Right atrium auricular region (tissue), 2 donors: ENCODE measurements at places on chromosomes 5 and 9. TPM values are rescaled to one million over a fixed set of nuclear protein-coding genes. Genes with fewer than 3 reads are reported as not detected.

DNA sequence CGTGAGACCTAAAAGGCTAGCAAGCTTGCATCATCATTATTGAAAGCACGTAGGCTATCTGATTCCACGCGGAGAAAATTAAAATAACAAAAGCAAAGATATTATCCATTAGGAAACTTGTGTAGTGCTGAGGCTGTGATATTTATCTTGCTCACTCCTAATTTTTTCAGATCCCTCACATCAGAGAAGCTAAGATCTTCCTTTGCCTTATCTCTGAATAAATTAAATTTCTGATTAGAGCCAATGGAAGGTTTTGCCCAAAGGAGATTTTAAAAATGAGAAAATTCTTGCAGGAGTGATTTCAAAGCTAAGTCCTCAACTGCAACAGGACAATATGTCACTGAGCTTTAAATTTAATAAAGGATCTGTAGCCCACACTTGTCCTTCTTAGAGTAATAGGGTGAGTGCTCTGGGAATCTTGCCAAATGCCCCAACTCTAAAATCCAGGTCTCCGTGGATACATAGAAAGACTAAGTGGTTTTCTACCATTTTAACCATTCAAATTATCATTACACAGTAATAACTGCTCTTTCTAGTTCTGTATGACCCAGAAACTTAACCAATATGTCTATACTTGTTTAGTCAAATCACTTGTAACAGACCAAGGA, 295.0 kb downstream of the CAAP1 start:
- H3K27me3 ChIP-seq, result no peaks in the 10 kb centered on the region
- no peaks in the 10 kb centered on the region for H3K4me1 ChIP-seq
- H3K36me3 ChIP-seq, result no peaks in the 10 kb centered on the region
- no peak for DNase-seq
- H3K27ac ChIP-seq, result no peak overlapping the region

DNA sequence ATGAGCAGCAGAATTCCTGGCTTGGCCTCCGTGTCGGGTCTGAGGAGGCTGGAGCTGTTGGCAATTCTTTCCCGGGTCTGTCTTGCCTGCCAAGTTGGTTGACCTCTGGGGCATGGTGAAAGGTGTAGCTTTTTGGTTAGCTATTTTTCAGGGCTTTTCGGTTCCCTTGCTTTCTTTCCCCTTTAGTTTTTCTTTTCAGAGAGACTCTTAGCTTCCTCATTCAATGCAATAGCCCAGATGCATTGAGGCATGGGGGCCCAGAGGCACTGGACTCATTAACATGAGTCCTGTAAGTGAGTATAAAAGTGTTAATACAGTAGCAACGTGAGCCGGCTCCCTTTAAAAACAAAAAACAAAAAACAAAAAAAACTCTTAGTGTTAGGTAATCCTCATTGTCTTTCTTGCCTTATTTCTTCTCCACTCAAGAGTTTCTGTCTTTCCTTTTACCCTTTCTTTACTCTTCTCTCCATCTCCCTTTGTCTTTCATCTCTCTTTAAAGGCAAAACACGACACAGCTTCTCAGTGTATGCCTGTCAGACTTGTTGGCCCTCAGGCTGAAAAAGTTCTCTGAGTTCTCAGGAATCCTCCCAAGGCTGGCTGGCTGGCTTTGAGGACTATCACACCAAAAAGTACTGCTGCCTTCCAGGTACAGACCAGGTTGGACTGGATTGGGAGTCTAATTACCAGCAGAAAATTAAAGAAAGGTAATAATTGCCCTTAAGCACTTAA, 289.9 kb upstream of the TUT7 start:
- no peaks in the 10 kb centered on the region for H3K4me1 ChIP-seq
- H3K27me3 ChIP-seq, result no peaks in the 10 kb centered on the region
- DNase-seq, result no peak
- H3K36me3 ChIP-seq, result no peaks in the 10 kb centered on the region
- H3K27ac ChIP-seq, result no peak overlapping the region

DNA sequence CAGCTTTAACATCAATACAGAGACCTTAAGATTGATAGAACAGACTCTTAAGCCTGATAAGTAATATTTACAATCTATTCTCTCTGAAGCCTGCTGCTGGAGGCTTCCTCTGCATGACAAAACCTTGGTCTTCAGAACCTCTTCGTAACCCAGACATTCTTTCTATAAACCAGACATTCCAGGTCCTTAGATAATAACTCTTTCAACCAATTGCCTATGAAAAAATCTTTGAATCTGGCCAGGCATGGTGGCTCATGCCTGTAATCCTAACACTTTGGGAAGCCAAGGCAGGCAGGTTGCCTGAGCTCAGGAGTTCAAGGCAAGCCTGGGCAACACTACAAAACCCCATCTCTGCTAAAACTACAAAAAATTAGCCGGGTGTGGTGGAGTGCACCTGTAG, 327.8 kb downstream of the ENC1 start:
- no peaks in the 10 kb centered on the region for H3K27me3 ChIP-seq
- no peaks in the 10 kb centered on the region for H3K36me3 ChIP-seq
- DNase-seq, result no peak
- H3K27ac ChIP-seq, result no peak overlapping the region
- no peak overlapping the region for H3K4me3 ChIP-seq

DNA sequence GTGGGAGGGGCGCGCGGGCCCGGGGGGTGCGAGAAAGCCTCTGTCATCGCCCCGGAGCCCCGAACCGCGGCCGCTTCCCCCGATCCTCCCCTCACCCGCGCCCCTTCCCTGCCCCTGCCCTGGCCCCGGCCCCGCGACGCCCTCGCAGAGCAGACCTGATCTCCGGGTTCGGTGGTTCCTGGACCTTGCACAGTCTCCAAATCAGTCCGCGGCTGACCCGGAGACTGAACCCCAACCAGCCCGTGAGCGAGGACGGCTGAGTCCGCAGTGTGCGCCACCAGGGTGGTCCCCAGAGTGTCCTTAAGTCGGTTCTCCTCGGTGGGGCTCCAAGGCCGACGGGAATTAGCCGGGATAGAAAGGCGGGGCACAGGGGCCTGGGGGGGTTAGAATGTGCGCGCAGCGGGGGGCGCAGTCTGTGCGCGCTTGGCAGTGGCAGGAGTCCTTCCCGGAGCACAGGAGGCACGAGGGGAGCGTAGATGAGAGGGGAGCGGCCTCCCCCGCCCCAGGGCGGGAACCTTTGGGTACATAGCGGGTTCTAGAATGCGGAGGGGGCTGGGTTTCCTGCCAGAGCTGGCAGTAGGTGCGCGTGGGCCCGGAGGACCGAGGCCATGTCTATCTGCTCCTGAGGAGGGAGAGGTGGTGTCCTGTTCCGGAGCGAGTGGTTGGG, 779 bp downstream of the PKN3 start:
- peak overlapping the region; percentile 78 for H3K27ac ChIP-seq
- H3K27me3 ChIP-seq, result no peaks in the 10 kb centered on the region

LCN10 gene
- 8.8 TPM for total RNA-seq
